ENCODE measurements at places on chromosomes 11 and 22.

GRCh38 chr11:15577519-15577918 lies 462.8 kb downstream of the INSC start:
- DNase-seq = no peak

- peak; percentile 68 for DNase-seq
These were observed 26.1 kb upstream of the CELSR1 start for GRCh38 chr22:46563381-46564083.

GRCh38 chr11:67400251-67400941 lies 1.3 kb downstream of the PPP1CA start:
- no peak for DNase-seq

GRCh38 chr22:40401981-40402406 lies 31.6 kb downstream of the SGSM3 start:
- no peak for DNase-seq

- DNase-seq = no peak
These were observed 20.1 kb upstream of the ST3GAL4 start for GRCh38 chr11:126335463-126335760.

DNA sequence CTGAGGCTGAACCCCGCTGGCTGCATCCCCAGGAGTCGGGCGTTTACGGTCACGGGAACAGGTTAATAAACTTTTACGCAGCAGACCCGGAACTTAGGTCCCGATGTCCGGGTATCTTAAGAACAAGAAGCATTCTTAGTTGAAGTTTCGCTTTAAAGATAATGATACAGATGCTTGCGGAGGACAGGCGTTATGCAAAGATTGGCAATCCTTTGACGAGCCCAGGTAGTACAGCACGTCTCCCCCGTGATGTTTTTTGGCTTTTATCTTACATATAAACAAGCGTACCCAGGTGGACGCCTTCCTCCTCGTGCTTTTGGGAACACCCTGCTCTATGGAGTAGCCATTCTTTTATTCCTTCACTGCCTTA lies 871 bp upstream of the TOLLIP start:
- no peak for DNase-seq

DNA sequence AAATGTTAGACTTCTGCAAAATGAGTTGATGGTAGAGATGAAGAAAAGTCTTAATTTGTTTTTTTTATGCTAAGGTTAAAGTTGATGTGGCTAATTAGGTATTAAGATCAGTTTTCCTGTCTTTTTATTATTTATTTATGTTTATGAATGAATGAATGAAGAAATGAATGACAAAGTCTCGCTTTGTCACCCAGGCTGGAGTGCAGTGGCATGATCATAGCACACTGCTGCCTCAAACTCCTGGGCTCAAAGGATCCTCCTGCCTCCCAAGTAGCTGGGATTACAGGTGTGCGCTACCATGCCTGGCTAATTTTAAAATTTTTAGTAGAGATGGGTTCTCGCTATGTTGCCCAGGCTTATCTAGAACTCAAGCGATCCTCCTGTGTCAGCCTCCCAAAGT lies 29.2 kb downstream of the MTMR3 start:
- DNase-seq = no peak

DNA sequence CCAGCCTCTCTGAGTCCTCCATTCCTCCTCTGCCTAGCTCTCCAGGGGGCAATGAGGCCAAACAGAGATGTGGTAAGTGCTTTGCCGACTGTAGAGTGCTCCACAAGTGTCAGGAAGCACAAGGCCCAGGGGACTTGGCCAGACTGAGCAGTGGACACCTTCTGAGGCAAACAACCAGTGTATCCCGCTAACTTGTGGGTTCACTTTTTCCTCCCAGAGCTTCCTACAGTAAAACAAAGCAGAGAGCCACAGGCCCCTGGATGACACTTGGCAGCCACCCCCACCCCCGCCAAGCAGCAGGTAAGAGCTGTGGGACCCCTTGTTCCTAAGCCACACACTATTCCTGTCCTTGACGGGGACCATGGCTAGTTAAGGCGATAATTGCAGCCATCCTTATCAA lies 160.9 kb downstream of the CACNA1I start:
- no peak for DNase-seq

DNA sequence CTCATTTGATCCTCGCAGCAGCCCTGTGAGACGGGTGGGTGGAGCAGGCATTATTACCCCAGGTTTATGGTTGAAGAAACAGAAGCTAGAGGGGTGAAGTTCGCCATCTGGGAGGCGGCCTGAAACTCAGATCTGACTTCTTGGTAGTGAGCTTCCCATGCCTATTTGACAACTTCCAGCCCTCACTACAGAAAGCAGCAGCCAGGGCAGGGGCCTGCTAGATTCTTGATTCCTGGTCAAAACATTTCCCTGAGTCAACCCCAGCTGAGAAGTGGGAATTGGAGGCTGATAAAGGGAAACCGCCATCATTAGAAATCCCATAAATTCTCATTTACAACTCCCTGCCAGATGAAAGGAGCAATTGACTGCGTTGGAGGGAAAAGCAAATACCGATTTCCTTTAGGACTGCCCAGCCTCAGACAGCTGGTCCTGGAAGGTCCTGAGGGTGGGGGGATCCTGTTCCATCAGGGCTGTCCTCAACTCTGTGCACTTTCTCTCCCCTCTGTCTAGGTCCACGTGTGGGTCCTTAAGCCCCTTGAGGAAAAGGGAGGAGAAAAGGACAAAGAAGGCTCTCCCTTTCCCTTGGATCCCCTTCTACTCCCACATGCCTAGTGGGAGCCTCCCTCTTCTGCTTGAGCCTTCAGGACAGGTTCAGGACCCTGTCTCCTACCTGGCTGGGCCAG lies 10.2 kb upstream of the NECTIN1 start:
- no peak for DNase-seq

GRCh38 chr11:34250732-34251588 lies 106.8 kb downstream of the ABTB2 start:
- peak; percentile 58 for DNase-seq

DNA sequence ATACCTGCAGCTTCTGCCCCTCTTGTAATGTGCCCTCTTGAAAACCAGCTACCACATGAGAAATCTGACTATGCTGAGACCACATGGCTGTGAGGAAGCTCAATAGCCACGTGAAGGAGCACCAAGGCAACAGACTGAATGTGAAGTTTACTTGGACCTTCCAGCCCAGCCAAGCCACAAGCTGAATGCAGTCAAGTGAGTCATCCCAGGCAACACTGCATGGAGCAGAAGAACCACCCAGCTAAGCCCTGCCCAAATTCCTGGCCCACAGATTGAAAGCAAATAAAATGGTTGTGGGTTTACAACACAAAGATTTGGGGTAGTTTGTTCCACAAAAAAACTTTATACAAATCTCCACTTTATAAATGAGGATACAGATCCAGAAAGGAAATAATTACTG lies 114.5 kb downstream of the TIMP3 start:
- DNase-seq = no peak

GRCh38 chr11:106306942-106307341 lies 229.5 kb downstream of the AASDHPPT start:
- DNase-seq = no peak

GRCh38 chr11:23023319-23023718 lies 163.0 kb upstream of the CCDC179 start:
- DNase-seq = no peak

GRCh38 chr22:19519041-19519926 lies 4.9 kb downstream of the CLDN5 start:
- no peak for DNase-seq

- DNase-seq = no peak
These were observed 191.7 kb downstream of the DSCAML1 start for GRCh38 chr11:117605331-117605730.

- DNase-seq = no peak
These were observed 247.6 kb downstream of the ETS1 start for GRCh38 chr11:128339792-128340191.

GRCh38 chr11:1640076-1640946 lies 10.7 kb downstream of the KRTAP5-5 start:
- peak; percentile 4 for DNase-seq

GRCh38 chr22:37817705-37818408 lies 5.3 kb upstream of the GALR3 start:
- DNase-seq = peak; percentile 70

DNA sequence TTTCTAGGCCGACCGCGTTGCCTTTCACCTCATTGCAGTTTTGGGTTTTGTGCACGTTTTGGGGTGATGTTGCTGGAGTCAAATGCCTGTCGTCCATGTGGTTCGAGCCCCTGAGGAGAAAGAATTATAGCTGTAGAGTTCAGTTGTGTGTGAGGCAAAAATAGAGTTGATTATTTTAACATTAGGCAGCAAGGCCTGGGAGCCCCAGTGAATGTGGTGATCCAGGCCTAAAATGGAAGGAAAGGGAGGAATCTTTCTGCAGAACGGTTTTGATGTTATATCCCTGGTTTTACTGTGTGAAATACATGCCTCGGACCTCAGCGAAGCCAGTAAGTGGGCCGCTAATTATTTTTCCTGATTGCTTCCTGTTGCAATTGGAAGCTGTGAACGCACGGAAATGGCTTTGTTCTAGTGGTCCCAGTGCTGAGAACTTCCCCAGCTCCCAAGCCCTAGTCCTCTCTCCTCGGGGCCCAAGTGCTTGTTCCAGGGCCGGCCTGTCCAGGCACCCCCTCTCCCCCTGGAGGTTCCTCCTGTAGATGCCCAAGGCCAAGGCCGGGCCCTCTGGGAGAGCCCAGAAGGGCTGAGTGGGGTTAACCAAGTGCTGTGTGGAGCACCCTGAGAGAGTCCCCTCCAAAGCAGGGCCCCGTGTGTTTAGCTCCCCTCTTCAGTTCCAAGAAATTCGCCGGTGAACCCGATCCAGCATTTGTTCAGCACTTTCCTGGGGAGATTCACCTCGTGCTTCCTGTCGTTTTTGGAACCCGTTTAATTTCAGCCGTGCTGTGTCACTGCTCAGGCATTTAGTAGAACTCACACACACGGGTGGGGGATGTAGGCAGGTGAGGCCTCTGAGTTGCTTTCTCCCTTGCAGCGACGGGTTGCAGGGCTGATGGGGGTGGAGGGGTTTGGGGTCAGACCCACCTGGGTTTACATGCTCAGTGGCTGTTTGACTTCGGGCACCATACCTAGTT lies 2.1 kb downstream of the LRP5 start:
- DNase-seq = no peak

DNA sequence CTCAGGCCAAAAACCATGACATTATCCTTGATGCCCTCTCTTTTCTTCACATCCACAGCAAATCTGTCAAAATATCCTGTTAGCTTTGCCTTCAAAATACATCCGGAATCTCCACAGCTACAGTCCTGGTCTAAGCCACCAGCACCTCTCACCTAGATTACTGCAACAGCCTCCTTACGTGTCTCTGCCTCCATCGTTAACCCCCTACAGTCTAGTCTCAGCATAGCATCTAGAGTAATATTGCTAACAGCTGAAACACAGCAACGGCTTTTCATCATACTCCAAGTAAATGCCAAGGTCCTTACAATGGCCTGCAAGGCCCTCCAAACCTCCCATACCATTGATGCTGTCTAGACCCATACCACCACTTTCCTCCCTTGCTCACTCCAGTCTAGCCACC lies 4.4 kb downstream of the TSG101 start:
- DNase-seq = no peak

GRCh38 chr22:40076702-40077645 lies 82.2 kb downstream of the FAM83F start:
- no peak for DNase-seq

GRCh38 chr11:45663486-45664375 lies 1.7 kb downstream of the CHST1 start:
- DNase-seq = no peak

DNA sequence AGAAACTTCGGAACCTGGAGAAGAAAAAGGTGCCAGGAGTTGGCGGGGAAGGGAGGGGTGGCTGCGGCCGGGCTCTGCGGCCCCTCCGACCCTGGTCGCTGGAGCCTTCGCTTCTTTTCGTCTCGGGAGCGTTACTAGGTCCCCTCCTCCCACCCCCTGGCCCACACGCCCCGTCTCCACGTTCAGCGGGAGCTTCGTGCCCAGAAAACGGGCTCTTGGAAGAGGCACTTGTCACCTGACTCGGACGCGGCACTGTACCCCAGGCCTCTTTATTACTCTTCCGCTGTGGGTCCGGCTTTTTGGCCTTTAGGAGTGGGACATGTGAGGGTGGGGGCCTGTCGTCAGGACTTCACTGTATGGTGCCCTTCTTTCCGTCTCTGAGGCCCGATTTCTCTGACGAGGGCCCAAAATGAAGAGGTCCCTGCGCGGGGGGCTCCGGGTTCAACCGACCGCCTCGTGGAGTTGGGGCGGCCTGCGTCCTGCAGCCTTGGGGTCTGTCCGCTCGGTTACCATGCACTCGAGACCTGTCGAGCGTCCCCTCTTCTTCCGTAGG lies 1.2 kb downstream of the CAPRIN1 start:
- peak; percentile 36 for DNase-seq

DNA sequence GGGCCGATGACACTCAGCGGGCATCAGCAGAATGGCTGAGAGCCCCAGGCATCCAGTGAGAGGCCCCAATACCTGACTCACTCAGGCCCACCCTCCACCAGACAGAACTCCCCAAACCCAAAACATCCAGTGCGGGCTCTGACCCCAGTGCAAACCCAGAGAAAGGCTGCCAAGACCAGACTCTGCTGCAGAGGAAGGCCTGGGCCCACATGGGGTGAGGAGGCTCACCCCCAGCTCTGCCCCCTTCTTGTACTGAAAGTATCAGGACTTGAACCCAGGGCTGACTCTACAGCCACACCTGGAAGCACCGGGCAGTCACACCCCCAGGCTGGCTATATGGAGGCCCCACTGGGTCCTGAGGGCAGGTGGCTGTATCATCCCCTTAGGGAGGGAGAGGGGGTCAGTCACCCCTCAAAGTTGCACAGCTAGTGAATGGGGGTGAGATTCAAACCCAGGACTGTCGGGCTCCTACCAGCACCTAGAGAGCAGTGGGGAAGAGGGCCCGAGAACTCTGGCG lies 49.3 kb downstream of the IGLL1 start:
- DNase-seq = no peak

- no peak for DNase-seq
These were observed 9.3 kb downstream of the TMEM132A start for GRCh38 chr11:60933416-60934123.

- DNase-seq = no peak
These were observed 17.4 kb downstream of the DRD2 start for GRCh38 chr11:113457784-113458183.

DNA sequence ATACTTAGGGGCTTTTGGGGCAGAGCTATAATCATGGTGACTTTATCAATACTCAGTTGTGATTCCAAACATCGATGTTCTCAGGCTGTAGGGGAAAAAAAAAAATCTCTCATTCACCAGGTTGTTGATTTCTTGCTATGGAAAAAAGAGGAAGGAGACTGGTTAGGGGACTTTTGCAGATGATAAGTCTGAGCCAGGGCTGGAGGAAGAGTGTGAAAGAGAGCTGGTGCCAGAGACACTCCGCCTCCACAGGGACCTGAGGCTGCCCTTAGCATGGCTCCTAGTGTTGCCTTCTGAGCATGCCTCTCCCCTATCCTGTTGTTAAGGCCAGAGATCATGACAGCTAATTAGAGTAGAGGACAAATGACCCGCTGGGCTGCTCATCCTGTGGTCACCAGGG lies 16.9 kb downstream of the UPB1 start:
- no peak for DNase-seq

GRCh38 chr11:16876837-16877236 lies 137.4 kb downstream of the PLEKHA7 start:
- no peak for DNase-seq
